Ammon's horn (tissue), 1 donor: ENCODE measurements at places on chromosomes 3 and 15.

GRCh38 chr3:17670749-17671148 is 71.7 kb downstream of the TBC1D5 start:
- DNase-seq, result no peak

- DNase-seq, result peak; percentile 78
These were observed 42.9 kb downstream of the IDH2 start for GRCh38 chr15:90059208-90059985.

GRCh38 chr3:14555835-14556234 is 15.7 kb upstream of the GRIP2 start:
- DNase-seq, result no peak

DNA sequence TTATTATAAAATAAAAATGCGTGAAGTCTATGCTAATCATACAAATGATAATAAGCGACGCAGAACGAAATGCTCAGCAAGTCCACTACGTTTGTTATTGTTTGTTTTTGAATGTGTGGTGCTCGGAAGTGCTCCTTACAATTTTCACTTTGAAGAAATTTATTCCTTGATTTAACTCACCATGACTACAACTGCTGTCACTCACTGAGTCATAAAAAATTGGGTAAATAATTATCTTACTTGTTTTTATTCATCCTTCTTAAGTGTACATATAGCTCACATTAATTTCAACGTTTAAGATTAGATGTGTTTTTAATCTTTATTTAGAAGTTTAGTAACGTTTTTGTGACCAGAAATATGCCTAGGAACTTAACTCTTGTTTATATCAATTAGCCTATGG is 66.7 kb upstream of the NANOGP8 start:
- no peak for DNase-seq

DNA sequence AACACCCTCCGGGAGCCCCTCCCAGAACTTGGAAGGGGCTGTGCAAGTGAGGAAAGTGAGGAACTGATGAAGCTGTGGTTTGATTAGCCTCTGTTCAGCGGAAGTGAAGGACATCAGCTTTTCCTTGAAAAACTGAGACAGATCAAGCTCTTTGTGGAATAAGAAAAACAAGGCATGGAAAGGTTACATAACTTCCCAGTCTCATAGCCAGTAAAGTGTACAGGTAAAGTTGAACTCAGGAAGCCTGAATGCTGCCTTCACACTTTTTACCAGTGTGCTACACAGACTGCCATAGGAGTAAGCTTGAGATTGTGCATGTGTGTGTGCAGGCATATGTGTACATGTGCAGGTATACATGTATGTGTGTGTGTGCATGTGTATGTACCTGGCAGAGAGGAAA is 293.2 kb downstream of the FGF12 start:
- DNase-seq, result no peak

GRCh38 chr3:193023218-193023617 is 105.6 kb upstream of the MB21D2 start:
- no peak for DNase-seq

DNA sequence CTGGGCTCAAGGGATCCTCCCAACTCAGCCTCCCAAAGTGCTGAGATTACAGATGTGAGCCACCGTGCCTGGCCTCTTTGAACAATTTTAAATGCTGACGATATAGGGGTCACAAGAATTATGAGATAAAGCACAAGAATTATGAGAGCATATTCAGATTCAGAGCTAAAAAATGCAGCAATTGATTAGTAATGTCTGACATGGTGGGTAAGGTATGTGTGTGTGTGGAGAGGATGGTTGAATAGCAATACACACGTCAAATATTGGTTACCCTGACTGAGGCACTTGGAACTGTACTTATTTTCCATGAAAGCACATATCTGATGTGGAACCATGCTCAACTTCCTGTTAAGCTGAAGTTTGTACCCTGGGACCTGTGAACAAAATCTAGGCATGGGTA is 115.6 kb downstream of the EOMES start:
- DNase-seq, result no peak

GRCh38 chr3:128940252-128940651 is 53.6 kb downstream of the CFAP92 start:
- DNase-seq, result no peak

- no peak for DNase-seq
These were observed 153.4 kb upstream of the UMPS start for GRCh38 chr3:124576565-124577493.

- no peak for DNase-seq
These were observed 2.2 kb downstream of the SATB1 start for GRCh38 chr3:18422972-18423371.

- DNase-seq, result no peak
These were observed 996 bp downstream of the HCN4 start for GRCh38 chr15:73367624-73368300.
